T-helper 17 cell (primary cell): ENCODE measurements at places on chromosomes 2 and 18.

GRCh38 chr2:118121986-118122524 lies 33.8 kb downstream of the INSIG2 start:
- no peak for DNase-seq

DNA sequence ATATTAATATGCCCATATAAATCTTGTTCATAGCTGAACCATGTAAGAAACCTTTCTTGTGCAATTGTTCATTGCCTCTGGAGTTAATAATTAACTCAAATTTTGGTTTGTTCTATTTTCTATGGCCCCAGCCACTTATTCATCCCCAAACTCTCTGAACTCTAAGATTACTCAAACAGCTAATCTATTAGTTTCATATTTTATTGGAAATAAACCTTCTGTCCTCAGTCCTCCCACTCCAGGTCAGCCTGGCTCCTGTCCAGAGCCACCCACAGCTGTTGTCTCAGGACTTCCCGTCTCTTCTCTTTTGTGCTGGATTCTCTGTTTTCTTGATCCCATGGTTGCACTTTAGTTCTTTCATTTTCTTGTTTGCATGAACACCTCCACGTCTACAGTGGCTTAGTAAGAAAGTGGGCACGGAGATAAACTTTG lies 4.4 kb upstream of the RNF103 start:
- DNase-seq, result no peak

DNA sequence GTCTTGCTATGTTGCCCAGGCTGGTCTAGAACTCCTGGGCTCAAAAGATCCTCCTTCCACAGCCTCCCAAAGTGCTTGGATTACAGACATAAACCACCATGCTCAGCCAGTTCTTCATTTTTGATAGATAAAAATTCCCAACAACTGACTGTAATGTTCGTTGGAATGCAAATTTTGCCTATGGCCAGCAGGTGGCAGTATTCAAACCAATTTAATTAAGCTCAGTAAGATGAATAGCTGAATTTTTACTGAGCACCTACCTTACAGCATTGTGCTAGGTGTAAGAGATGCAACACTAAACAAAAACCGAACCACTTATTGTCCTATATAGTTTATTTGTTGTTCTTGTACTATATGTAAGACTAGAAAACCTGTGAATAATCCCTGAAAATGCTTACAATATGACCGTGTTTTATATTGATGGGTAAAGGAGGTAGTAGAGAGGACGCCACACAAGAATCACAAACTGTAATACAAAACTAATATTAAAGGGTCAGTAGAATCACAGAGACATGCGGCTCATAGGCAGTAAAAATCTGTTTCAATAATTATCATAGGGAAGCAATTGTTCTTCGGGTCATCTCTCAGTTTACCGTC lies 8.2 kb upstream of the TMEM182 start:
- DNase-seq, result no peak

DNA sequence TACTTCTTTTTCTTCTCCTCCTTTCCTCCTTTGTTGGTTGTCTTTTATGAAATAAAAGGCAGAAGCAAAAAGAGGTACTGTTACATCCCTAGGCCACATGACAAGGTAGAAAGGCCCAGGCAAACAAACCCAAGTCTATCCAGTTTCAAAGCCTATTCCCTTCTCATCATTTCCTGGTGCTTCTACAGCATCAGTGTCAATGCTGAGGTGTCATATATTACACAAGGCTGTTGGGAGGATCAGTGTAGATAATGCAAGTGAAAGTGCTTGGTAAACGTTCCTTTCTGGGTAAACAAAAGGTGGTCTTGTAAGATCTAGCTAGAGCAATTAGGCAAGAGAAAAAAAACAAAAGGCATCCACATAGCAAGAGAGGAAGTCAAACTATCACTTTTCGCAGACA lies 64.9 kb downstream of the EVA1A start:
- no peak for DNase-seq

GRCh38 chr18:7562491-7562890 lies 4.6 kb upstream of the PTPRM start:
- DNase-seq, result no peak

- no peak for DNase-seq
Observed at GRCh38 chr2:130190237-130190636, 8.0 kb downstream of the TUBA3E start.

DNA sequence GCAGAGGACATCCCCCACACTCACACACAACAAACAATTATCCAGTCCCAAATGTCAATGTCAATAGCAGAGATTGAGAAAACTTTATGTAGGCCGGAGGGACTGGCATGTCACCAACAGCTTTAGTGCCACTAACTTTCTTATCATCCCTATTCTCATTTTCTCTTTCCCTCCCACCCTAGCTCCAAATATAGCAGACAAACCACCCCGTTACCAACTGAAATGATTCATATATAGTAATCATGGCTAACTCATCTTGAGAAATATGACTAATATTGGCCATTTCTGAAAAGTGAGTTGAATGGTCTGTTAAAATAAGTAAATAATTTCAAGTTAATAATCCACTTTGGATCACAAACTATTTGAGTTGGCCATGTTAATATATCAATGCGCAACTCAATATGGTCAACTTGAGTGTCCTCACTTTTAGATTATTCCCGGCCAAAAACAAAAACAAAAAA lies 242.1 kb upstream of the RND3 start:
- no peak for DNase-seq

DNA sequence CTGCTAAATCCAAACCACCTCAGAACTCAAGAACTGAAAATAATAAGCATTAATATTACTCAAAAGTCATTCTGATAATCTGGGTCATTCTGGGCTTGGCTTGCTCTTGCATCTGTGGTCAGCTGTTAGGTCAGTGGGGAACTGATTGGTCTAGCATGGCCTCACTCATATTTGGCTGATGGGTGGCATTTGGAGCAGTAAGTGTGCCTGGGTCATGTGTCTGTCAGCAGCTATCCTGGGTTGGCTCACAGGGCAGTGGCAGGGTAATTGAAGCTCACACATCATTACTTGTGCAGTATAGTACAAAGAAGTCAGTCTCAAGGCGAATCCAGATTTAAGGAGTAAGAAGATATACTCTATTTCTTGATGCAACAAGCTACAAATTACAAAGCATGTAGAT lies 9.6 kb downstream of the RPL37A start:
- DNase-seq, result no peak

DNA sequence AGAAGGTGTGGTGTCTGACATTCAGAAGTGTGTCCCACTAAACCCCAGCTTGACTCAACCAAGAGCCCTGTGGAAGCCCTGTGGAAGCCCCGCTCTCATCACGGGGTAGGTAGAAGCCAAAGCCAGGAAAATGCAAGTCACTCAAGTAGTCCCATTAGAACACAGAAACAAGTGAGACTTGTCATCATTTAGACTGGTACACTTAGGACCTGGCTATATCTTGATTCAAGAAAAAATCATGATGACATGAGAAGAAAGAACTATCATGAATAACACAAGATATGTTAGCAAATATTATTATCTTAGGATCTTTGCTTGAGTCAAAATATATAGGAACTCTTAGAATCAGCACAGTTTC lies 28.2 kb upstream of the SULT1C4 start:
- DNase-seq, result no peak

- DNase-seq, result no peak
Observed at GRCh38 chr2:12883906-12884305, 167.2 kb downstream of the TRIB2 start.

DNA sequence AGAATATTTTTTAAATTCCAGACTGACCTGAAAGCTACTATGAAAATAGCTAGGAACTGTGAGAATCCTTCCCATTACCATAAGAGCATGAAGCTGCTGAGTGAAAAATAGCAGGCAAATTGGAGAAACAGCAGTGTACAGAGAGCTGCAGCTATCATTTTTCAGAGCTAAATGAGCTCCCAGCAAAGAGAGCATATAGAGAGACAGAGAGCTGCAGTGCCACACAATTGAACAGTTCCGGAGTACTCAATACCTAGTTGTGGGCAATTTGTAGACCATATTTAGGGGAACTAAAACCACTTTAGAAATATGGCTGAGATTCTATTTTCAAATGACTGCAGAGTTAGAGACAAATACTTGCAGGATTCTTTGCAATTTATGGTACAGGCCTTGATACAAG lies 645.3 kb downstream of the STK39 start:
- no peak for DNase-seq

- DNase-seq, result no peak
Observed at GRCh38 chr2:71937396-71937795, 210.3 kb downstream of the CYP26B1 start.

GRCh38 chr2:16660114-16660513 lies 5.5 kb downstream of the CYRIA start:
- DNase-seq, result no peak

DNA sequence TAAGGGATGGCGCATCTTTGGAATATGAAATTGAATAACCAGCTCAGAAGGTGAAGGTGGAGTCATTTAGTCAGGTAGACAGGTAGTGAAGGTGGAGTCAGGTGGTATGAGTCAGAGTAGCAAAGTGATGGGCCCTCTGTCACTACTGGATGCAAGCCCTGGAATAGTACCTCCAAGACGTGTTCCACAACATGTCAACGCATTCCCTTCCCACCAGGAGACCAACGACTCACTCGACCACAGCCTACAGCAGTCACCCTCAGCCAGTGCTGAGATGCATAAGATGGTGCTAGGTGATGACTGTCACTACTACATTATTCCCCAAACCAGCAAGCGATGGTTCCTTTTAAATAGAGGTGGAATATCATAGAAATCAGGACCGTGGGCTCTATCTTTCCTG lies 6.8 kb downstream of the CPLX4 start:
- DNase-seq, result no peak

DNA sequence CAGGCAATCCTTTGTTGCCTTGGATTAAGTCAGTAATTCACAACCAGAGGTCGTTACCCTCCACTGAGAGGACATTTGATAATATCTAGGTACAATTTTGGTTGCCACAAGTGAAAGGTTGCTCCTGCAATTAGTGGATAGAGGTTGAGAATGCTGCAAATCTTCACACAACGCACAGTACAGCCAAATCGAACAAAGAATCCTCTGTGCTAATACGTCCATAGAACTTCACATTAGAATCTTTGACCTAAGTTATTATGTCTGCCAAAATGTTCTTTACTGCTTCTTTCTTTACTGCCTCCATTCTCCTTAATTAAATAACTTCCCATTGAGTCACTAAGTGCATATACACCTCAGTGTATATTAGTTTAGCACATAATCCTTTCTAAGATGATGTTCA lies 879.5 kb downstream of the TRIB2 start:
- DNase-seq, result no peak

DNA sequence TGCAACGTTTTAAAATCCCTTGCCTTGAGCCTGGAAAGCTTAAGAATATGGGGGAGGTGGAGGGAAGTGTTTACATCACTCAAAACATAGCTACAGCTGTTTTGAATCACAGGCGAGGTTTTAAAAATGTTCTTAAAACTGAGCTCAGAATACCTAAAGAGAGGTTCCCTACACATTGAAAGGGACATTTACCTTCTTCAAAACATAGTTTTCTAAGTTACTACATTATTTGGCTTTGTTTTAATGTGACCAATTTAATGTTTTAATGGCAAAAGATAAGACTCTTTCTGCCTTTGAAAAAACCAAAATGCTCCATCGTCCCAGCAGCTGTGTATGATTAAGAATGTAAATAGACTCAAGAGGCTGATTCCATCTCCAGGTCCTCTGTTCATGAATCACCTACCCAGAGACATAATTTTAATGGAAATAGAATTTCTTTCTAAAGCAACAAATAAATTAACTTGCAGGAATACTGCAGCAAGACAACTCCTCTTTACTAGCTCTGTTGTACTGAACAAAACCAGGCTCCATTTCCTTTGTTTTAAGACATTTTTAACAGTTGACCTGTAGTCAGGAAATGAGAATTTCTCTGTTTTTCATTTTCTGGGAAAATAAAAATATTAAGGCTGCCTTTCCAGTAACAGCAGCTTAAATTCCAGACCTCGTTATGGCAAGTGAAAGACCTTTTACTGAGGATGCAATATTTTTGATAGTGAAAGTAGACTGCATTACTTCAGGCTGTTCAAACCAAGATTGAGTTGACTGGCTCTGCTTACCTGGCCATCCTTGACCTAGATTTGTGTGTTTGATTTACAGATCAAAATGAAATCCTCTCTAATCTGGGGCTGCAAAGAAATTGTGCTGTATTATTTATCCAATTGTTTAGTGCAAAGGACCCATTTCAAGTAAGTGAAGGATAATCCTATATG lies 33.7 kb upstream of the WDR75 start:
- no peak for DNase-seq

- DNase-seq, result no peak
Observed at GRCh38 chr2:161217597-161218185, 57.5 kb downstream of the TANK start.

DNA sequence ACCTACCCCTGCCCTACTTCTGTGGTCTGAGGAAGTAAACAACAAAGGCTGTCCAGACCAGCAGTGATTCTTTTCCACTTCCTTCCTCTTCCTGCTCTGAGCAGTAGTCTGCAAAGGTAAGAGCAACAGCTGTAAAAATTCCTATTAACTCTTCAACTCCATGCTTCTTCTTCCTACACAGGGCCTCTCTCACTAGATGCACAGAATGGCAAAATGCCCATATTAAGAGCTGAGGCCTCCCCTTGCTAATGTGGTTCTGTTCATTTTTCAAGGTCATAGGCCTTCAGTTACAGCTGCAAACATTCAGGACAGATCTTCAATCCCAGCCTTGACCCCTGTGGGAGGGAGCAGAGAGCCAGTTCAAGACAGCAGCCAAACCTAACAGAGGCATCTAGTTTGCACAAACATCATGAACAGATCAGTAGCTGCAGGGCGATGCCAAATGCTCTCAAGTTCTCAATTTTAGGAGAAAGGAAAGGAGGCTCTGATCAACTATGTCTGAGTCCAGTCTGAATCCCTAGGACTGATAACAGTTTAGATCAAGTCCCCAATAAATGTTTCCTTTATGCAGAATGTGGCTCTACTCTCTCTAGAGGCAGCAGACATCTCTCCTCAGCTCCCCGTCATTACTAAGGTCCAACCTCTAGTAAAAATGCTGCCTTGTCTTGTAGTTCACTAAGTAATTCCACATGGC lies 20.9 kb downstream of the SLC40A1 start:
- DNase-seq, result no peak

GRCh38 chr18:2984703-2985261 lies 28.2 kb downstream of the LPIN2 start:
- no peak for DNase-seq

GRCh38 chr2:204545861-204546735 lies 823 bp downstream of the PARD3B start:
- no peak for DNase-seq

DNA sequence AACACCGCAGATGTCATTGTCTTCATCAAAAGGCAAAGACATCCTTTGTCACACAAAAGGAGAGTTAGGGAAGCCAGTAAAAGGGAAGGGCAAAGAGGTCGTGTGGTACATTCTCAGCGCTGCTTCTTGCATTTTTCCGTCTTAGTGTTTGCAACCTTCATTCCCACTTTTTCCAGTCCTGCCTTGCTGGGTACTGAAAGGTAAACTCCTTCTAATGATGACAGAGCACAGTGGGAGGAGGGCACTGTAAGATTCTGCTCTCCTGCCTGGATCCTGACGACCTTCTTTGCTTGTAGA lies 424.3 kb upstream of the MEX3C start:
- no peak for DNase-seq
